Activated CD4-positive, alpha-beta T cell treated with anti-CD3 and anti-CD28 coated beads, Interleukin-2, amount 10 ng/mL, durations not matched to agents 7 days and 5 days (primary cell): ENCODE measurements at places on chromosomes 5 and 9.

GRCh38 chr5:54243483-54244080 lies 66.8 kb downstream of the ARL15 start:
- peak; percentile 44 for DNase-seq

DNA sequence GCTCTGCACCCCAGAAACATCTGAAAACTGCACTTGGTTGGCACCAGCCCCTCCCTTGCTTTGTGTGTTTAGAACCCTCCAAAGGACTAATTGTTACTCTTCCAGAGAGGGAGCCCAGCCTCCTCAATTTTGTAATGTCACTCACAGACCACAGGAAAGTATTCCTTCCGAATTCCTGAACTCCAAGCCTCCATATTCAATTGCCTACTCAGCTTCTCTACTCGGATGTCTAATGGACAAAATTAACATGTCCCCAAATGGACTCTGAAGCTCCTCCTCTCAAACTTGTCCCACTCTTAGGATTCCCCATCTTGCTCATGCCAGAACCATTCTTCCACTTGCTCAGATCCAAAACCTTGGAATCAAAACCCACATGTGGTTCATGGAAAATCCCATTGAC lies 3.9 kb upstream of the TMEM171 start:
- DNase-seq: no peak

- DNase-seq: peak; percentile 48
These were observed 764 bp downstream of the CAMLG start for GRCh38 chr5:134738963-134739661.

- no peak for DNase-seq
These were observed 296.3 kb downstream of the KCNN2 start for GRCh38 chr5:114658194-114658593.

DNA sequence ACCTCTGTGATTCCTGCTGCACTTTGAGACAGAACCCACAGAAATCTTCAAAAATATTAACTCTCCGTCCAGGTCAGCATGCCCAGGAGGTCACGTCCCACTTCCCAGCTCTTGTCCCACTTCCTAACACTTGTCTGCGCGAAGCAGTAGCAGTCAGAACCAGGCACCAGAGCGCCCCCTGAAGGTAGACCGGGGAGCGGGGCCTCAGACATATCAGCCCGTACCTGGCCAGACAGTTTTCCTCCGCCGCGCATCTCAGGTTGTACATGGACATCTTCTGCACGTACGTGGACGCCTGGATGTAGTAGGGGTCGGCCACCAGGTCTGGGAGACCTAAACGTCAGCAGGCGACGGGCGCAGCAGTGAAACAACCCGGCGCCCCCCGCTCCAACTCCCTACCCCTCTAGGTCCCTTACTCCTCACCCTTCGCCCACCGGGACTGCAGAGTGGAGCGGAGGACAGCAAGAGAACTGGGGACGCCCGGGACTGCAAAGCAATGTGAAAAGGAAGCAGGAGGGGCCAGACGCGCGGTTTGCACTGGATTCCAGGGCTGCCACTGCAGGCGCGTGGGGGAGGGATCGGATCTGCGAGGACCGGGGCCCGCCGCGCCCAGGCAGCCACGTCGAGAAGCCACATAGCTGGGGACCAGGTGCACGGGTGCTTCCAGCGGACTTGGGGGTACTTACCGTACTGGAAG lies 1.2 kb downstream of the LOX start:
- DNase-seq: peak; percentile 45
